ENCODE measurements at places on chromosomes 16 and 17.

DNA sequence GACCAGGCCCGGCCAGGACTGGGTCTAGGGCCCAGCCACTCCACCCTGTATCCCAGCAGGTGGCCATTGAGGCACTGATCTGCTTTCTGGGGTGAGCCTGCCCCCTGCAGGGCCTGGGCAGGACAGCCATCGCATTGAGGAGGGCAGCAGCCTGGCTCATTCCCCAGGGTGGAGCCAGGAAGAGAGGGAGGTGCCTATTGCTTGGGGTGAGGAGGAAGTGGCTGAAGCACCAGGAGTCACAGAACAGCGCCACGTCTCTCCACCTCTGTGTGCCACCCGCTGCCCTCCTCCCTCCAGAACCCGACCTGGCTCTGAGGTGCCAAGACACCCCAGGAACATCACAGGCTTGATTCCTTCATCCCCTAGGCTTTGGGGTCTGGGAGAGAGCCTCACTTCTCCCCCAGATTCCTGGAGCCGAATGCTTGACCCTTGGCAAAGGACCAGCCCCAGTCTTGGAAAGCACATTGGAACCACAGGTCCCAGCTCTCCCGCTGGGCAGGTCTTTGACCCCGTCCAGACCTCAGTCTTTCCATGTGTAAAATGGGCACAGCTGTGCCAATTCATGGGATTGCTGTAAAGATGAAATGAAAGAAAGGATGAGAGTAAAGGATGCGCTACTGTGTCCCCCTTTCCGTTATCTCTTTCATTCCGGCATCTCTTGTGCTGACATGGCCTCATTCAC lies 7.2 kb upstream of the KRT36 start:
- DNase-seq = peak; percentile 55

DNA sequence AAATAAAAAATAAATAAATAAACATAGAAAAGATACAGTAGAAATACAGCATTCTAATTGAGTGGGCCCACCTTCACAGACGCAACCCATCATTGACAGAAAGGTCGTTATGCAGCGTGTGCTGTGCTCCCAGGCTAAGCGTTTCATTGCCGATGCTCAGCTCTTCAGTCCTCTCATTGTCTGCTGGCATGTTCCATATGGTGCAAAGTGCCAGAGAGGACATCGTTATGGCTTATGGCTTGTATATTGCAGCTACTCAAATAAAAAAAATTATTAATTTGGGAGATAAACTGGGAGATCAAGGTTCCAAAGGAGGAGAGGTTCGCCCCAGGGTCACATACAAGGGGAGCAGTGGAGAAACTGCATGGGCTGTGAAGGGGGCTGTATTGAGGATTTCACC lies 11.3 kb upstream of the UBALD2 start:
- no peak for DNase-seq

- no peak for DNase-seq
Measured at GRCh38 chr16:80862160-80862705, 57.8 kb upstream of the CDYL2 start.

- DNase-seq = no peak
Measured at GRCh38 chr16:9092978-9093344, 1.5 kb downstream of the HAPSTR1 start.

DNA sequence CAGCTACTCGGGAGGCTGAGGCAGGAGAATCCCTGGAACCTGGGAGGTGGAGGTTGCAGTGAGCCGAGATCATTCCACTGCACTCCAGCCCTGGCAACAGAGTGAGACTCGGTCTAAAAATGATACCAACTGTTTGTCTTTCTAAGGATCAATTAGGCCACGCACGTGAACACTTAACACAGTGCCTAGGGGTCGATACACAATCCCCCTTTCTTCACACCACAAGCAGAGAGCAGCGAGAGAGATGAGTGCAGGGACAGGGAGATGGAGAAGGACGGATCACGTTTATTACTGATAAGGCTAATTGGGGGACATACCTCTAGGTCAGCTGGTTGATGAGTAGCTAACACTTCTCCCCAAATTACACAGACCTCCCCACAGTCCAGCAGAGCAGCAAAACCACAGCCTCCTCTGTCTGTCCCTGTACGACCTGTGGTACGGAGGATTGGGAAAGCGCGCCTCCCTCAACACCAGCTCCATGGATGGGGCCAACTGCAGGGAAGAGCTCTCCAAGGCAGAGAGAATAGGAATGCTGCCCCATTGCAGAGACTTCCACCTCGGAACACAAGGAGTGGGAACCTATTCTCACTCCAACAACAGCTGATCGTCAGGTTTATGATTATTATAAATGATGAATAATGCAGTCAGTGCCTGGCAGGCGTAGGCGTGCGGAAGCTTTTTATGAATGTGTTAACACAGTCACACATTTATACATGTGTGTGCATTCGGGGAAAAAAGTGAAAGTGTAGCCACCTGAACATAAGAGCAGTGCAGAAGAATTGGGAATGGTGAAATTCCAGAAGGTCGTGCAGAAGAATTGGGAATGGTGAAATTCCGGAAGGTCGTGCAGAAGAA lies 155.1 kb downstream of the C16orf95 start:
- DNase-seq = no peak

DNA sequence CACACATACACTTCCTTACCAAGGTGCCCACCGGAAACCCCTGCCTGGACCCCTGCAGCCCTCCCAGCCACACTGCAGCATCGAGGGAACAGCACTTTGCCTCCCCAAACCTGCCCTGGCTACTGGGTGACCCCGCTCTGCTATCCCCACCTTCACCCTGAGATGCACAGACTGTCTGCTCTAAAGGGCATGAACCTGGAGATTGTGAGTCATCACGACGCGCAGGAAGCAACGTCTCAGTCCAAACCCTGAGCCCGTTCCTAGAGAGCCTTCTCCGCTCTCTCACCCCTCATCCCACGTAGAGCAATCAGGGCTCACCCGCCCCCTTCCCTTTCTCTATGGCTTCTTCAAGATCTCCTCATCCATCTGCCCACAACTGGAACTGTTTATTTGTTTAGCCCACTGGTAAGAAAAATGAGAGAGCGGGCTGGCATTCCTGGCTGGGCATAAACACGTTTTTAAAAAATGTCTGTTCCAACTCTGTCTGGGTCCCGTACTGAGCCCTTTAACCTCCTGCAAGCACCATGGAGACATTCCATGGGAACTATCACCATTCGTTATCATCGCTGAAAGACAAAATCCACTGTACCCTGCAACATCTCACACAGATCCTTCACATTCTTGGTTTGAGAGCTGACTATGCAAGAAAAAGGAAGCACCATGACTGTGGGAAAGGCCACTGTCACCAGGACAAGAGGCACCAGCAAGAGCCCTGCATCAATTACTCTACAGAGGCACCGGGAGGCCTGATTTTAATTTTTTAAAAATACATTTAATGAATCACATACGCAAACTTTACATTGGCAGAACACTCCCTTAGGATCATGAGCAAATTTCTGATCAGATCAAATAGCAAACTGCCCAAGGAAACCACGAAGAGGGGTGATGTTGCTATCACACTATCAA lies 28.2 kb downstream of the ZFHX3 start:
- peak; percentile 49 for DNase-seq
